Breast epithelium (tissue), 4 donors: ENCODE measurements at places on chromosomes 2 and 18. TPM values are rescaled to one million over a fixed set of nuclear protein-coding genes. Genes with fewer than 3 reads are reported as not detected.

- no peak for DNase-seq
These were observed 114.0 kb downstream of the NOL10 start for GRCh38 chr2:10575609-10576280.

GRCh38 chr18:63480476-63480875 lies 3.7 kb downstream of the SERPINB5 start:
- DNase-seq = no peak

GRCh38 chr2:159613651-159614285 lies 2.6 kb downstream of the BAZ2B start:
- DNase-seq = no peak

GRCh38 chr18:49616618-49617328 lies 54.9 kb downstream of the LIPG start:
- no peak for DNase-seq

GRCh38 chr2:207133820-207134519 lies 31.8 kb downstream of the KLF7 start:
- peak; percentile 23 for DNase-seq

DNA sequence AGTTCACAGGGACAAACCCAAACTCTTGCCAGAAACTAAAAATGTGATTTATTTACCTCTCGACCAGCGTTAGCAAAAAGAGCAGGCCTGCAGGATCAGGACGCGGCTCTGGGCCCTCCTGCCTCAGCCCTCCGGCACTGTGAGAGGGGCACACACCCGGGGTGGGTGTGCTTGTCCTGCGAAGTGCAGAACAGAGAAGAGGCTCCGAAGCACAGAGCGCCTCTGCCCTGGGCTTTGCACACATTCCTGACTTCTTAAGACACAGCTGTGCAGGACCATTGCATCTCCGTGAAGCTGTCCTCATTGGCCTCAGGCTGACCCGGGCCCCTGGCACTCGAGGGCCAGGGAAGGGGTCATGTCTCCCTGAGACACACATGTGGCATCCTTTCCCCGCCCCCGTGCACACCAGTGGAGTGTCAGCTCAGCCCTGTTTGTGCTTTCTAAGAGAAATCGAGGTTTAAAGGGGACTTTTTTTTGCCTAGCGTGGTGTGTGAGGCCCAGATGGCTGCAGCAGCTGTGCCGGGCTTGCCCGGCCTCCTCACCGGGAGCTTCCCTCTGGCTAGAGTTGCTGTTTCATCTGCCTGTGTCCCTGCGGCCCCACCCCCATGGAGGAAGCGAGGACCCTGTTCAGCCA lies 9.9 kb upstream of the NFATC1 start:
- DNase-seq = no peak

DNA sequence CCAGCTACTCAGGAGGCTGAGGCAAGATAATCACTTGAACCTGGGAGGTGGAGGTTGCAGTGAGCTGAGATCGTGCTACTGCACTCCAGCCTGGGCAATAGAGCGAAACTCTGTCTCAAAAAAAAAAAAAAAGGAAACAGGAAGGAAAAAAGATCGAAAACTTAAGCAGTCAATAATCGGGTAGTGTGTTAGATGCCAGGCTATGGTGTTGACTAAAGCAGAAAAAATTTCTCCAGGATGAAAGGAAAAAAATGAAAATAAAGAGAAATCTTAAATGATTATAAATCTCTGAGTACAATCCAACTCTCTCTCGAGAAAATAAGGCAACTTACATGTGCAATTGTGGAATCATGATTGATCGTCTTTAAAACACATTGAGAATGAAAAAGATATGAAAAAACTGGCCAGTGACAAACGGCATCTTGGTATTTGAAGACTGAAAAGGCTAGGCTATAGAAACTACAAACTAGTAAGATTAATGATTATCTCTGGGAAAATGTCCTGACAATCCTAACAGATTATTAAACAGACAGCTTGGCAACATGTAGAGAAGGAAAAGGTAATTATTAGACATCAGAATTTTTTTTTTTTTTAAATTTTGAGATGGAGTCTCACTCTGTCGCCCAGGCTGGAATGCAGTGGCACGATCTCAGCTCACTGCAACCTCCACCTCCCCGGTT lies 16.3 kb upstream of the EPHA4 start:
- DNase-seq = no peak

DNA sequence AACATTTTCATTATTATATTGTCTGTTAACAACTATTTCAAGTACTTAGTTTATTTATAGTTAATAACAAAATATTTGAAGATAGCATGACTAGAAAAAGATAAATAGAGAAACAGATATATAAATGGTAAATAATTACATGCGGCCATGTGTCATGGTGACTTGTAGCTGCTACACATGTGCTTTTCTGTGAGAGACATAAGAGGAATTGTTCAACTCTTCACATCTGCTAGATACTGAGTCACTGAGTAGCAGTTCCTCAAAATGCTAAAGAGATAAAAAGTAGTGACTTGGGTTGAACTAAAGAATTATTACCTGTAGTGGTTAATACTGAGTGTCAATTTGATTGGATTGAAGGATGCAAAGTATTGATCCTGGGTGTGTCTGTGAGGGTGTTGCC lies 37.5 kb upstream of the SCN9A start:
- no peak for DNase-seq

GRCh38 chr2:85323351-85323987 lies 4.3 kb downstream of the TGOLN2 start:
- no peak for DNase-seq

GRCh38 chr2:104545055-104545454 lies 308.9 kb upstream of the POU3F3 start:
- no peak for DNase-seq

- DNase-seq = no peak
These were observed 10.3 kb downstream of the STAT1 start for GRCh38 chr2:191003405-191004309.

DNA sequence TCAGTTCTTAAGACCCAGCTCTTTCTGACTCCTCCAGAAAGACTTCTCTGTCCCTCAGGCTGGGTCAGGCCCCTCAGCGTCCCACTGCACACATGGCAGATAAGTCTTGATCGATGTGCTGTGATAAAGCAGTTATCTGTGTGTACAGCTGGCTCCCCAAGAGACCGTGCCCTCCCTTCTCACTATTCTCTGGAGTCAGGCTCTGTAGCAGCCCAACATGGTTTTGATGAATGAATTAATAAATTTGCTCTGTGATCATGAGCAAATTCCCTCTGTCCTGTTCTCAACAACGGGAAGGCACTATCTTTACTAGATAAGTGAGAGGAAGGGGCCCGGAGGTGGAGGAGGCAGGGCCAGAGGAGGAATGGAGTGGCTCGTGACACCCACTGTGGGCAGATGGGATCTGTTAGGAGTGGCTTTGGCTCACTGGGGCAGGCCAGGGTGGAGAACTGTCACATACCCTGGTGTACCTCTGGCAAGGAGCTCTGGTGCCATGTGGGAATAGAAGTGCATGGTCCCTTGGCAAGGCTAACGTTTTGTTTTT lies 48.3 kb downstream of the ZFP36L2 start:
- DNase-seq = no peak

DNA sequence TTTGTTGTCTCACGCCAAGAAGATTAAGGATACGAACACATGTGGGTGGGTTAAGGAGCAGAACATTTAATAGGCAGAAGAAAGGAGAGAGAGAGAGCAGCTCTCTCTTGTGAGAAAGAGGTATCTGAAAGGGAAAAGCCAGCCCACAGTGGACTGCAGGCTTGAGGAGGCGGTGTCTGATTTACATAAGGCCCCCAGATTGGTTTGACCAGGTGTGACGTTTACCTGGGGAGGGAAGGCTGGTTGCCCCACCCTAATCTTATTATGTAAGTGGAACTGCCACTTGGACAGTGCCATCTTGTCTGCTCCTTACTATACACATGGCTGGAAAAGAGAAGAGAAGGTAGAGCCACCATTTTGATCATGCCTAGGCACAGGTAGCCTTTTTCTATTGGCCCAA lies 189.2 kb downstream of the NCK2 start:
- no peak for DNase-seq

DNA sequence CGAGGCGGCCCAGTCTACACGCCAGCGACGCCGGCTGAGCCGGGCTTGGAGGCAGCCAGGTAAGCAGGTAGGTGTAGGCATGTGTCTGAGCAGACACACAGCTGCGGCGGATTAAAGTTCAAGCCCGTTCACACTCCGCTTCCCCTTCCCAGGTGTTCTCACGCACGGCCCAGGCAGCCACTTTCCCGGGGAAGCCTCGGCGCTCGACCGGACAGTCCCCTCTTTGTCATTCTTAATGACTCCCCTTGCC lies 367 bp downstream of the TGFA start:
- DNase-seq = no peak

The C1QL2 gene
- not detected for total RNA-seq

The SIX2 gene
- 0.98 TPM for total RNA-seq

The DPP10 gene
- 0.32 TPM for total RNA-seq

The IL36RN gene
- not detected for total RNA-seq

The CRYGD gene
- not detected for total RNA-seq
